ENCODE measurements at places on chromosomes 7 and 10. TPM values are rescaled to one million over a fixed set of nuclear protein-coding genes. Genes with fewer than 3 reads are reported as not detected.

FRMPD2 gene
- not detected for polyA plus RNA-seq

TAX1BP1 gene
- polyA plus RNA-seq, result 80.2 TPM

IFIT1B gene
- not detected for polyA plus RNA-seq

AOAH gene
- 2.9 TPM for polyA plus RNA-seq

HABP2 gene
- polyA plus RNA-seq, result 0.89 TPM

SNX10 gene
- polyA plus RNA-seq, result 1.3 TPM

SEC24C gene
- polyA plus RNA-seq, result 35.7 TPM

GATA3 gene
- 0.84 TPM for polyA plus RNA-seq

All from small intestine (tissue), 16 donors.